ENCODE measurements at places on chromosomes 1 and 21.

DNA sequence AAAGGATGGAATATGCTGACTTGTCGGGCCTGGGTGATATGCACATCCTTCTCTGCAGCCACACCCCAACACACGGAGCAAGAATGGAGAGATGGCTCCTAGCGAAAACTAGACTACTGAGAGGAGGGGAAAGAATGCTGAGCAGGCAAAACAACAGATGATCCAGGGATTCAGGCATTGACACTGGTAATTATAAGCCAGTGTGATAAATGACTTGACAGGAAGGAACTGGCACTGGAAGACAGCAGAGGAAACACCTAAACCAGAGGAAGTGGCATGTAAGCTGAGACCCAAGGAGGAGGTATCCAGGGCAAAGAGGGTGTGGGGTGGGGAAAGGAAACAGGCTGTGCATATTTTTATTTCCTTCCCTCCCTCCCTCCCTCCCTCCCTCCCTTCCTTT, 31.7 kb upstream of the KHDRBS1 start:
- no peak for DNase-seq

GRCh38 chr1:210244746-210245367, 12.3 kb downstream of the SERTAD4 start:
- DNase-seq: no peak

- no peak for DNase-seq
These were observed 18.5 kb upstream of the RAB4A start for GRCh38 chr1:229252228-229252984.

DNA sequence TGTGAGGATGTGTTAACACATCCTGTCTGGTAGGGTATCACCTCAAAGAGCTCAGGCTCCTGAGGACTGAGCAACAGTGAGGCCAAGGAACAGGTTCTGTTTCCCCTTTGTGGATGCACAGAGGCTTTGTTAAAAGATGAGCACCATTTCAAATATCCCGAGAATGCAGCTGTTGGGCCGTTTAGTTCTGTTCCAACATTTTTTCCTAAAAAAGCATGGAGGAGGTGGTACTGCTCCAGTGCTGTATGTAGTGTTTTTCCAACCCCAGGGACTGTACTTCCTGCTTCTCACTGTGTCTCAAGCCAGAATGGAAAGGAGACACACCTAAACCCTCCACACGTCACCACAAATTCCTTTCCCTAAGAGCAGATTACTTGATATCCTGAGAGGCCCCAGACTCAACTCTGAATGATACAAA, 53.8 kb upstream of the BCL10 start:
- peak; percentile 61 for DNase-seq

DNA sequence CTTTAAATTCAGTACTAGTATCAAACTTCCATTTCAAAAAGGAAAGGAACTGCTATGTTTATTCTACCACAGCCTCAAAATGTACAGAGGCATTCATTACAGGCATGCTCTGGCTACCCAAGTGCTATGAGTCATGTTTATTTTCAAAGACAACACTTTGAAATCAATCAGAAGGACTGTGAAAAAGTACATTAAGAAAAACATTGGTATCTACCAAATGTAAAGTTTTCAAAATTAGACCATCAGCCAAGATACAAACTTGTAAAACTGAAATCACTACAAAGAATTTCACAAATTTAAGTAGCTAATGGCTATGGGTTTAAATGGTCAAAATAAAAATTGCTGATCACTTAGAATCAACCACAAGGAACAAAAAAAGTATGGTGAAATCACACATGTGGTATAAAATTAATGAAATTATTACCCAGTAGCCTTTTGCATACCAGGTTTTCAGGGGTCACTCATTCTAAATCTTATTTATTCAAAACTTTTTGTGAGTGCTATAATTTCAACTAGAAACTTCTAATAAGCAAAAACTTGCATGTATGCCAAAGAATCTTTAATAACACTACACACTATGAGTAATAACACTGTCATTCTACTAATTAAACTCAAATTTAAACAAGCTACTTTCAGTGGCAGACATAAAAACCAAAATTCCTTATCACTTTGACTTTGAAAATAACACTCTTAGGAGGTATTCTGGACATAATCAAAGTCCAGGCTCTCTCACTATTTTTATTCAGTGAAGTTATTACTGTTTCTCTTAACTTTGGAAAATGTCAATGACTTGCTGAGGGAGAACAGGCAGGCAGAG, 49.2 kb downstream of the ENAH start:
- peak; percentile 51 for DNase-seq

- no peak for DNase-seq
These were observed 1.7 kb upstream of the MECR start for GRCh38 chr1:29232387-29232786.

DNA sequence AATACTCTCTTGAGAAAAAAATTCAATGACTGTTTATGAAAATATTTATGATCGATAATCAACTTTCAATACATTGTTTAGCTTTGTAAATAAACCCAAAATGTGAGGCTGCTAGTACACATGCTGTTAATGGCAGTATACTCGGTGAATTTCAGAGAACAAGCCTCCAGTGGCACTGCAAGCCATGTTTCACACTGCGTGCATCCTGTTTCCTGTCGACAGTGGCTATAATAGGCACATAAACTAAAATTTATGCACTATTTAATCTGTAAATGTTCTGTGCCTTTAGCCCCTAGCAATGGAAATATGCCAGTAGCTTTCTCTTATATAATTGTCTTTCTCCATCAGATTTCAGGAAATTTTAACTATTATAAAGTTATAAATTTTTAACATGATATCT, 26.3 kb upstream of the RGS18 start:
- no peak for DNase-seq

DNA sequence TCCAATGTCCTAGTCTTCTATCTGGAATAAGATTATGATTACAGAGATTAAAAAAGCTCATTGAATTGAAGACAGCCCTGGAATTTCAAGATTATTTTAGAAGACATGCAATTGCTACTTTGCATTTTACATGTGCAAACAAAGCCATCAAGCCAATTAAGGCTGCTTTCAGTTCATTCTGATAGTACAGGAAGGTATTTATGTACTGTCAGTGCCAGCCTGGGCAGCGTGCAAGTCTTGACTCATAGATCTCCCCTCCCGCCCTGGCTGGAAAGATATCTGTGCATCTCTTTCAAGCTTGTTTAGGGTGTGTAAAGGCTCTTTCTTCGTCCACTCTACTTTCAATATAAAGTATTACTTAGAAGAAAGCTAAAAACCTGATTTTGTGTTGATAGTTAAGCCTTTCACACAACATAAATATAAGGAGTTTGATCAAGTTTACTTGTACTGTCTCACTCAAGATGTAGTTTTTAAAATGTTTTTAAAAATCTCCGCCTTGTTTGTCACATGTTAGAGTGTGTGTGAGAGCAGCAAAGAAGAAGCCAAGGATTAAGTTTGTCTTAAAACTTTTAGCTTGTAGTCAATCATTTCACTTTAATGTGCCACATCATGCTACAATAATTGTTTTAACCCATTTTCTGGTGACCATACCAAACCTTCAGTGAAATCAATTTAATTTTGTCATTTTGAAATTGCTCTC, 13.6 kb upstream of the LYPLAL1 start:
- DNase-seq: no peak

DNA sequence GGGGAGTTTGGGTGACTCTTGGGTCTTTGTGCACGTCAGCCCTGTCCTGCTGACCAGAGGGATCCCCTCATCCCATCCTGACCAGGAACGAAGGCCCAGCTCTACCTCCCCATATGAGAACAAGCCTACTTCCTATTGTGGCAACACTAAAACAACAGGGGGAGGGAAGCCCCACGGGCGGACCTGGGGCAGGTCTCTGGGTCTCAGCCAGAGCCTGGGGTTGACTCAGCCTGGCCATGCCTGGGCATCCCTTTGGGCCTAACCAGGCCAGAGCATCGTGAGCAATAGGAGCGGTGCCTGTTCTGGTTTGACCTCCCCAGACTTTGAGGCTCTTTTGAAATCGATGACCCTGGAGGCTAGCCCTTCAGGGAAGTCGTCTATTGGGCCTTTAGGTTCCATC, 16.8 kb downstream of the RPS6KA1 start:
- DNase-seq: no peak
